Activated naive CD8-positive, alpha-beta T cell treated with anti-CD3 and anti-CD28 coated beads, Interleukin-2, amount 10 ng/mL, durations not matched to agents 7 days and 5 days (primary cell): ENCODE measurements at places on chromosomes 4 and X. TPM values are rescaled to one million over a fixed set of nuclear protein-coding genes. Genes with fewer than 3 reads are reported as not detected.

GRCh38 chrX:31178064-31178768, 106.4 kb upstream of the FTHL17 start:
- H3K27me3 ChIP-seq: no peaks in the 10 kb centered on the region
- no peaks in the 10 kb centered on the region for H3K36me3 ChIP-seq
- H3K4me1 ChIP-seq: no peaks in the 10 kb centered on the region
- H3K27ac ChIP-seq: no peak overlapping the region

The SMIM31 gene
- not detected for total RNA-seq

- no peak overlapping the region for H3K4me3 ChIP-seq
- no peaks in the 10 kb centered on the region for H3K36me3 ChIP-seq
- no peaks in the 10 kb centered on the region for H3K27me3 ChIP-seq
- peaks cover 2% of the 10 kb centered on the region for H3K4me1 ChIP-seq
These were observed 167.2 kb downstream of the KDR start for GRCh38 chr4:54958236-54958635.

The NAA11 gene
- not detected for total RNA-seq

DNA sequence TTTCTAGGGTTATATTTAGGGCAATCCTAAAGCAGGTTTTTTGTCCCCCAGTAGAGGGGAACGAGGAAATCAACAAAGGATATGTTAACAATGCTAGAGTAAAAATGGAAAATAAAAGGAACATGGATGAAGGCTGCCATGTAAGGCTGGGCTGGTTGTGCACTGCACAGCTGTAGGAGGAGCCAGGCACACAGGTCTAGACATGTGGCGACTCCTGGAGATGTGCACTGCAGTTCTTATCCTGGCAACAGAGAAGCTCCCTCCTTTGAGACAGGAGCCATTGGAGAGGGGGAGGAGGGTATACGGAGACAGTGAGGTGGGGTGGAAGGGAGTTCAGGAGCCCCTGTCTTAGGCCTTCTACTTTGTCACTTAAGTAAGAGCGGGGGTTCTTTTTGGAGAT, 65.9 kb downstream of the NAT8L start:
- peaks cover 2% of the 10 kb centered on the region for H3K36me3 ChIP-seq
- no peak for DNase-seq
- no peak overlapping the region for H3K27ac ChIP-seq
- H3K4me3 ChIP-seq: no peak overlapping the region
- peaks cover 5% of the 10 kb centered on the region for H3K27me3 ChIP-seq

- peak overlapping the region; percentile 95 for H3K4me3 ChIP-seq
- no peak for DNase-seq
- peaks cover 3% of the 10 kb centered on the region for H3K36me3 ChIP-seq
- peaks cover 4% of the 10 kb centered on the region for H3K27me3 ChIP-seq
- peak overlapping the region; percentile 86 for H3K27ac ChIP-seq
These were observed 7.2 kb downstream of the TIMM17B start for GRCh38 chrX:48890296-48890925.

The ANOS1 gene
- 0.08 TPM for total RNA-seq

DNA sequence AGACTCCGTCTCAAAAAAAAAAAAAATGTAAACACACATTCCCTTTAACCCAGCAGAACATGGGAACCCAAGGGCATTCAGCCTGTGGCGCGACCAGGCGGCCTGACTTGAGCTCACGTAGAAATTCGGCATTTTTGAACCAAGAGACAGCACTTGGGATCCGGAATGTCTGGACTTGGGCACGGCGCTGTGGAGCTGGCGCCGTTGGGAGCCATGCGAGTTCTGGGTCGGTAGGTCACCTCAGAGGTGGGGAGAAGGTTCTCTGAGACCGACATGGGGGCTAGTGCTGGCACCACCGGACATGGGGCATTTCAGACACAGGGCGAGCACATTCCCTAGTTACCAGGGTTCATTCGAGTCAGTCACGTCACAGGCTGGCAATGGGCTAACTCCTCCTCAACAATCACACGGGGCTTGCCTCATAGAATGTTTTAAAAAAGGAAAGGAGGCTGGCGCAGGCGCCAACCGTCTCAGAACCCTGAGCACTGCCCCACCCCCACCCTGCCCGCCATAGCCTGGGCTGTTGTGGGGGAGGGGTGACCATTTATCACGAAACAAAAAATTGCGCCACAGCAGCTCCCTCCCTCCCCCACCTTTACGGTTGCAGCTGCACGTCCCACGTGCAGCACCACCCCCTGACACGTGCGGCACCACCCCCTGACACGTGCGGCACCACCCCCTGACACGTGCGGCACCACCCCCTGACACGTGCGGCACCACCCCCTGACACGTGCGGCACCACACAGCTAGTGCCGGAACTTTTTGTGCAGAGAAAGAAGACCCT, at the start of gene TEX28:
Gene TEX28, minus strand, starts transcription at position 334 of the 784 bp plus-strand sequence. CDS start 3,007 bp downstream, outside the sequence.
- no peaks in the 10 kb centered on the region for H3K27me3 ChIP-seq
- no peak for DNase-seq
- no peak within 1 kb of the TSS for H3K4me3 ChIP-seq
- no peaks in the 10 kb centered on the region for H3K4me1 ChIP-seq
- H3K36me3 ChIP-seq: no peaks in the 10 kb centered on the region

- H3K27me3 ChIP-seq: peaks cover 56% of the 10 kb centered on the region
- no peaks in the 10 kb centered on the region for H3K36me3 ChIP-seq
- peak within 1 kb of the TSS; percentile 69 for H3K4me3 ChIP-seq
- peaks cover 9% of the 10 kb centered on the region for H3K4me1 ChIP-seq
- no peak within 1 kb of the TSS for H3K27ac ChIP-seq
These were observed at the start of gene SOWAHB for GRCh38 chr4:76897536-76898384. Gene SOWAHB (minus strand): TSS chr4:76898144. CDS start chr4:76897849, 295 bp downstream.

The LDOC1 gene
- 2.2 TPM for total RNA-seq
